NCI-H524 (cell line): ENCODE measurements at places on chromosomes 1 and 21.

DNA sequence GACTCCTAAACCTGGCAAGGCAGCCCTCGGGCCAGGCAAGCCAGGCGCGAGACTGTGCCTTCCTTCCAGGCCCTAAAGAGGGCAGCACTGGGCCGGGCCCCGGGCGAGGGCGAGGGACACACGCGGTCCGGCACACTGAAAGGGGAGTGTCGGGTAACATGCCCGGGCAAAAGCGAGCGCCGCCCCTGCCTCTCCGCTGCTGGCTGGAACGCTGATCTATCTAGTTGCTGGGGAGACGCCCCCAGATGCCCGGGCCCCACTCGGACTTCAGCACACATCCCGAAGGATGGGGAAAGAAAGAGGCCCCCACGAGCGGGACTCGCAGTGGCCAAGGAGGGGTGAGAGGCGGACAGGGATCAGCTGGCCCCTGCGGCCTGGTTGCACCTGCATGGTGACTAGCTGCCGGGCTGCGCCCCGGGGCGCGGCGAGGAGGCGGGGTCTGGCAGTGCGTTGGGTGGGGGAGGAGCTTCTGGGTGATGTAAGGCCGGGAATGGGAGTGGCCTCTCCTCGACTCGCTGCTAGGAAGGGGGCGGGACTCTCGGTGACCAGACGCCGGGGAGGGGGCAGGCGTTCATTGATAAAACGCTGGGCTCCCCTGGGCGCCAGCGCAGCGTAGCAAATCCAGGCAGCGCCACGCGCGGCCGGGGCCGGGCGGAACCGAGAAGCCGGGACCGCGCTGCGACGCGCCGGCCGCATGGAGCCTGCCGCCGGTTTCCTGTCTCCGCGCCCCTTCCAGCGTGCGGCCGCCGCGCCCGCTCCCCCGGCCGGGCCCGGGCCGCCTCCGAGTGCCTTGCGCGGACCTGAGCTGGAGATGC lies at the start of gene PLK3:
PLK3 (plus strand) TSS at position 608 of the 815 bp plus-strand sequence; CDS start at position 695, 87 bp downstream.
- peak; percentile 95 for DNase-seq

GRCh38 chr21:29293495-29293894 lies 5.2 kb upstream of the BACH1 start:
- no peak for DNase-seq

DNA sequence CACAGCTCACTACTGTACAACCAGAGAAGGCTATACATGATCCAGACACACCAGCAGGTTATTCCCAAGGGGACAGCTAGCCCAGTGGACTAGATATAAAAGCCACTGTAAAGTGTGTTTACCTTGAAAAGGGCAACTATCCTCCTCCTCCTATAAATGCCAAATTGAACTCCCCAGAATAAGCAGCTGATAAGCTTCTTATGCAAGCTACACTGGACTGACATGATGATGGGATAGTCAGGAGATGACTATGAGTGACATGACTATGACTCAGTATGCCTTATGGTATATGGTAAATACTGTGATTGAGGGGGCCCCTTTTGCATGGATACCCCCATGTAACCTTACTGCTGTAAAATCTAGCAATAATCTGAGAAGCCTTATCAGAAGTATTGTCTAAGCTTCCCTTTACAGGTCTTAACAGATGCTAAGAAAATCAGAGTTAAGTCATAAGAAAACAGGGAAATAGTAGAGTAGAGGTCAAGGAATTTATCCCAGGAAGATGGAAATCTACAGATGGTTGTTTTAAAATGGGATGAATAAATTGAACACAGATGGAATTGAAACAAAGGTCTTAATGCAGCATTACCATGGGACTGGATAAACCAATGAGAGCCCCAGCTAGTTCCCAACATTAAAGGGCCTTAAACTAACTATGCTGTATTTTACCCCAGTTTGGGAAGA lies 55.8 kb downstream of the TRIM33 start:
- no peak for DNase-seq

DNA sequence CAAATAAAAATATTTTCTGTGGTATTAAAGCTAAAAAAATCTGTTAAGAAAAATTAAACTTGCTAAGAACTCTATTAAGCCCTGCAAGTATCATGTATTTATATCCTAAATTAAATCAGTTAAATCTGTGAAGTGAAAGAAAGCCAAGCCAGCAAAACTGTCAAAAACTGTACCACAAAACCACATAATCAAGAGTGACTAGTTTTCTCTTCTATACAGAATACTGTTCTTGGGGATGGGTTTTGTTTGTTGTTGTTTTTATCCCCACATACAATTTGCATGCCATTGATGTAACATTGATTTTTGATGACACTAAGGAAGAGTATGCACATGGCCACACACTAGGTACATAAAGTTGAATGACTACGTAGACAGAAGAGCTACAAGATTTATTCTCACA lies 20.4 kb downstream of the DPH5 start:
- no peak for DNase-seq

DNA sequence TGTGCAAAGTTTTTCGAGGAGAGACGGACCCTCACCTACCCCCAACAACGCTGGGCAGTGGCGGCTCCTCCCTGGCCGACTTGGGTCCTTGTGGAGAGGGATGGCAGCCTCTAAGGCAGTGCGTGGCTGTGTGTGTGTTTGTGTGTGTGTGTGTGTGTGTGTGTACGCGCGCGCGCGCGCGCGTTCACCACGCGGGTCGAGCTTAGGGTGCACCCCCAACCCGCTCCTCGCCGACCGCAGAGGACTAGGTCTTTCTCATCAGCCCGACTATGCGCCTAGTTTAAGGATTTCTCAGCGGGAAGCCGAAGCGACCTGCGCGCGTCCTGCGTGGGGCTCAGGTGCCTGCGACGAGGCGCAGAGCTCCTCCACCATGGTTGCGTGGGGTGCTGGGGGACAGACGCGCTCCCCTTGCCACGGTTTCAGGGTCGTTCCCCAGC lies 940 bp downstream of the SOX13 start:
- no peak for DNase-seq

DNA sequence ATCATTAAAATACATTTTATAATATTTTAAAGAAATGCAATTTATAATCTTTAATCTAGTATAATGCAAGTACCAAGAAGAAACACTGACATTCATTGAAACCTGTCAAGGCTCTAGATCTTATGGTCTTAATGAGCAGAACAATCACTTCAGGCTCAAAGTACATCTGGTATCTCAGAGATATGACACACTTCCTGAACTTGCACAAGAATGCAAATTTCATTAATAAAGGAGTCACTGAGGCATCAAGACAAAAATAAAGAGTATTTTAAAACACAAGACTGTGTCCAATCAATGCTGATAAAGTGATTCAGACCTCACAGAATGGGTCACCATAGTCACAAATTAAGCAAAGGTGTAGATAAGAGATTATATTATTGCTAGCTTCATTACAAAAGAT lies 178.1 kb downstream of the AK5 start:
- no peak for DNase-seq
